CD4-positive, alpha-beta T cell (primary cell): ENCODE measurements at places on chromosomes 1 and 21.
A peak's percentile ranks its signal among the peaks of the same experiment; 100 is the strongest.

- no peak for DNase-seq
Observed at GRCh38 chr1:235270625-235271024, 57.4 kb downstream of the ARID4B start.

- DNase-seq, result no peak
Observed at GRCh38 chr1:155321639-155322503, 1.2 kb downstream of the RUSC1 start.

GRCh38 chr1:43177691-43178090, 5.6 kb downstream of the CFAP57 start:
- DNase-seq, result no peak

DNA sequence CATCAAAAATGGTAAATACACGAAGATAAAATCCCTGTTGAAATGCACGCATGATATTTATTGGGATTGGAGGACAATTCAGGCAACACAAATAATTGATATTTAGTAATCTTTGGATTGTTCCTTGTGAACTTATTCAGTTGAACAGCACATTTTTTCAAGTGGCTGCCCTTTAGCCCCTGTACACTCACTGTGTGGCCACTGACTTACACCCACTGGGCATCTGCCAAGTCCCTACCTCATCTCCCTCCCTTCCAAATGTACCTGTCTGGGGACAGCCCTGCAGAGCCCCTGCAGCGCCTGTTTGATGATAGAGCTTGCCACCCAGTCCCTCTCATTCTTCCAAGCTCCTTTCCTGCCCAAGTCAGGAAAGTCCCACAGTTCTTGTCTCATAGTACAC, 154.3 kb downstream of the GLUL start:
- no peak for DNase-seq

GRCh38 chr1:202272103-202272845, 69.5 kb downstream of the UBE2T start:
- DNase-seq, result no peak

GRCh38 chr1:154943649-154944400, 7.3 kb upstream of the PMVK start:
- peak; percentile 73 for DNase-seq

DNA sequence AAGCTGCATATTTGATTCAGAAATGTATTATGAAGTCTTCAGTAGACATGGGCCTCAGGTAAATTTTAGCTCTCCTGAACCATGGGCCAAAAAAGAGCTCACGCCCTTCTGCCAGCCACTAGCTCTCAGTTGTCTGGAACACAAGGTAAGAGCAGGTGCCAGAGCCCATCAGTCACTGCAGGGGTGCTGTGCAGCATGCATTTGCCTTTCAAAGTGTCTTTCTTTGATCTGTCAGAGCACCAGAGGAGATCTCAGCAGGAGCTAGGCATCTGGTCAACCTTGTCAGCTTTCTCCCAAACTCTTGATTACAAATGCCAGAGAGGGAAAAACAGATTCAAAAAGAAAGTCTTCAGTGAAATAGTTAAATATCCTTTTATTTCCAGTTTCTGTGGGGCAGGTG, 332.3 kb downstream of the COL11A1 start:
- no peak for DNase-seq

DNA sequence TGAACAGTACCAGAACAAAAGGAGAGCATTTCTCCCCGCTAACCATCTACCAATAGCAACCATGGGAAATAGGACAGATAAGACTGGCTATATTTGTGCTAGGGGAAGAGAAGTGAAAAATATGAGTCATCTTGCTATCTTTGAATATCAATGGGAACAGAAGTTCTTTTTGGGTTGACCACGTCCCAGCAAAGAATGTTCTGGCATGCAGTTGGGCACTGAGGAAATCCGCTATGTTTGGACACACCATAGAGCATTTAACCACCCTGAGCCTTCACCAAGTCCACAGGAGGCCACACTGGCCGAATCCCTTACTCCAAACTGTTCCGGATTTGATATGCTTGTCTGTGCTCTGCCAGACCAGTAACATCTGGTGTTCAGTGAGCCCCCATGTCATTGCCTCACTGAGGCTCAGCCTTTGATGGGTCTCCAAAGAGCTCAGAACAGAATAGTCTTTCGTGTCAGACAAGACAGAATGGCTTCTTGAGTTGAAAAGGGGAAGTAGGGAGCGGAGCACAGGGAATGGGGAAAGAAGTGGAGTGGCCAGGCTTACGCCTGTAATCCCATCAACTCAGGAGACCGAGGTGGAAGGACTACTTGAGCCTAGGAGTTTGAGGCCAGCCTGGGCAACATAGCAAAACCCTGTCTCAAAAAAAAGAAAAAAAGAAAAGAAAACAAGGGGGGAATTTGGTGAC, 81.4 kb downstream of the SMYD2 start:
- no peak for DNase-seq

DNA sequence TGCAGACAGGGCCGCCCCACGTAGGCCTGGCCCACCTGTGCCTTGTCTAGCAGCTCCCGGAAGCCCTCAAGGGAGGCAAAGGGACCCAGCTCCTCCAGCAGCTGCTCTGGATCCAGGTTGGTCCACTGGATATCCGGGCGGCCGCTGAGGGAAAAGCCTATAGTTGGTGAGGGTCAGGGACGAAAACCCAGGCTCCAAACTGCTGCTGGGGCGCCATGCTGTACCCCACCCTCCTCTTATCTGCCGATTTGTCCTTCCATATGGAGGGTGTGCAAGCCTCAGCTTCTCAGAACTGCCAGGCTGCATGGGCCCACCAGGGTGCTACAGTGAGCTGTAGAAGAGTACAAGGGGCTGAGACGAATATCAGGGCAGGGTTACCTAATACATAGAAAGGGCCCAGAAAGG, 12.2 kb downstream of the PTCH2 start:
- no peak for DNase-seq

- DNase-seq, result no peak
Observed at GRCh38 chr1:3852091-3852490, 4.9 kb downstream of the CEP104 start.

- DNase-seq, result no peak
Observed at GRCh38 chr1:62092110-62092509, 102.5 kb upstream of the L1TD1 start.

DNA sequence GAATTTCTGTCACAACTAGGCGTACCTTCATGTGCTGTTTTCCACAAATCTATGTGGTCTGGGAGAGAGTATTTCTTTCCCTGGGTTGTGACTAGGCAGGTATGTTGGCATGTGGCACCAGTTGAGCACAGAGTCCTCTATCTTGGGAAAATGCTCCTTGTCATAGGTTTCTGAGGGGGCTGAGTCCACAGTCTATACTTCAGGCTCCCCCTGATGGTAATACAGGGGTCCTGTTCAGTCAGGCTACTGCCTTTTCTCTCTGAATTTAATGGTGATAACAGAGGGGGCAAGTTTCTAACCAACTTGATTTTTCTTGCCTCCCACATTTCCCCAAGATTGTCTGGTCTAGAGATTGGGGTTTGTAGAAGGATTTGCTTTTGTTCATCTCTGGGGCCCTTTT, 35.8 kb downstream of the VANGL1 start:
- no peak for DNase-seq

DNA sequence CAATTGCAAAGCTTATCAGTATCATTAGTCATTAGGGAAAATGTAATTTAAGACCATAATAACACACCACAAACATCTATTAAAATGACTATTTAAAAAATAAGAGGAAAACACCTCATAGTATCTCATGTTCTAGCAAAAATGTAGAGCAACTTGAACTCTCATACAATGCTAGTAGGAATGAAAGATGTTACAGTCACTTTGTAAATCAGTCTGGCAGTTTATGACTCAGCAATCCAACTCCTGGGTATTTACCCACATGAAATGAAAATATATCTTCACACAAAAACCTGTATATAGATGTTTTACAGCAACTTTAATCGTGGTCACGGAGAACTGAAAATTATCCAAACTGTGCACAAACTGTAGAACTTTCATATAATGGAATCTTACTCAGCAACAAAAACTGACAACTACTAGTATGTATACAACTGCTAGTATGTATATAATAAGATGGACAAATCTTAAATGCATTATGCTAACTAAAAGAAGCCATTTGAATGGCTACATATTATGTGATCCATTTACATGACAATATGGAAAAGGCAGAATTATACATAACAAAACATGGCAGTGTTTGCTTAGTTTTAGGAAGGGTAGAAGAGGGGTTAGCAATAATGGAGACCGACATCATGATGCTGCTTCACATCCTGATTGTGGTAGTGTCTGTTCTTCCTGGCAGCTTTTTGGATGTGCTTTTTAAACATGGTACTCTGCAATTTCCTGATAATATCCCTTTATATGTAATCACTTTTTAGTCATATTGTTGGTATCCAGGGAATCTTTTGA, 267.0 kb downstream of the KCTD3 start:
- no peak for DNase-seq

DNA sequence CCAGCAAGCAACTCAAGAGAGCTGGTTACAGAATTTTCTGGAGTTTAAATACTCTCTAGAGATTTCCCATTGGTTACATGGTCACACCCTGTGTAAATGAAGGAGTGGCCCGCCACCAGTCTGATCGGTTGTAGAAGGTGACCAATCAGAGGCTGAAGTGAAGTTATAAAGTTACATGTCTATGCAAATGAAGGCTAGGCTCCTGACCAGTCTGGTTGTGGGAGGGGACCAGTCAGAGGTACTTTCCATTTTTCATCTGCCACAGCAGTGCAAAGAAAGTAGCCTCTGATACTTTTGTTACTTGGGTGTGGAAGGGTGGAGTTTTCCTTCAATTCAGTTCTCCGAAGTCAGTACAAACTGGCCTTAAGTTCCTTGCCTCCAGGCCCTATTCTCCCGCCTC, 273.7 kb downstream of the BARHL2 start:
- no peak for DNase-seq

DNA sequence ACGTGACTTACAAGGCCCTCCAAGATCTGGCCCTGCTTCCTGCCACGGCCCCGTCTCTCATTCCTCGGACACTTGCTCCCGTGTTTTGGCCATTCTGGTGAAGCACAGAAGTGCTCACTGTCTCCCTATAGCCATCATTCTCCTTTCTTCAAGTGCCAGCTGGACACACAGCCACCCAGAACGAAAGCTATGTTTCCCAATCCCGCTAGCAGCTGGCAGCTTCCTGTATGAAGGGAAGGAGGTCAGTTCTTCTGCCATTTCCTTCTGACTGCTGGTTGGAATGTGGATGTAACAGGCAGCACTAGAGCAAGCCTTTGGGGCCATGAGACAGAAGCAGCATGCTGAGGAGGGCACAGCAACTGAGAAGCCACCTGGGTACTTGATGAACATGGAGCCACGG, 82.8 kb downstream of the TGFBR3 start:
- peak; percentile 42 for DNase-seq

DNA sequence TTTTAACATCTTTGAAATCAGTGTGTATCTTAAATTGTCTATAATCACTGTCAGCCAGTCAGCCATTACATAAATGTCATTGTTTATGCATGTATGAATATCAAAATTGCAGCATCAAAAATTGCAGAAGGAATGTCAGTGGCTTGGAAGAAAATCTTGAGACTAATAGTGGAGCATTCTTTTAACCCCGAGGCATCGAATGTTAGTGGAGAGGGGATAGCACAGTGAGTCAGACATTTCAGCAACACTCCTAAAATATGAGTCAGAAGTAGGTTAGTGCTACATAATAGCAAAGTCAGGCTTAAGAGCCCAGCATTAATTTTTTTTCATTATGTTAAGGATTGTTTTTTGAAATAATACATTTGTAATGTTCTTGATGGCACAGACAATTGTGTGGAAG, 45.5 kb downstream of the SNRPE start:
- DNase-seq, result no peak

GRCh38 chr1:98205291-98206017, 284.6 kb upstream of the DPYD start:
- no peak for DNase-seq

DNA sequence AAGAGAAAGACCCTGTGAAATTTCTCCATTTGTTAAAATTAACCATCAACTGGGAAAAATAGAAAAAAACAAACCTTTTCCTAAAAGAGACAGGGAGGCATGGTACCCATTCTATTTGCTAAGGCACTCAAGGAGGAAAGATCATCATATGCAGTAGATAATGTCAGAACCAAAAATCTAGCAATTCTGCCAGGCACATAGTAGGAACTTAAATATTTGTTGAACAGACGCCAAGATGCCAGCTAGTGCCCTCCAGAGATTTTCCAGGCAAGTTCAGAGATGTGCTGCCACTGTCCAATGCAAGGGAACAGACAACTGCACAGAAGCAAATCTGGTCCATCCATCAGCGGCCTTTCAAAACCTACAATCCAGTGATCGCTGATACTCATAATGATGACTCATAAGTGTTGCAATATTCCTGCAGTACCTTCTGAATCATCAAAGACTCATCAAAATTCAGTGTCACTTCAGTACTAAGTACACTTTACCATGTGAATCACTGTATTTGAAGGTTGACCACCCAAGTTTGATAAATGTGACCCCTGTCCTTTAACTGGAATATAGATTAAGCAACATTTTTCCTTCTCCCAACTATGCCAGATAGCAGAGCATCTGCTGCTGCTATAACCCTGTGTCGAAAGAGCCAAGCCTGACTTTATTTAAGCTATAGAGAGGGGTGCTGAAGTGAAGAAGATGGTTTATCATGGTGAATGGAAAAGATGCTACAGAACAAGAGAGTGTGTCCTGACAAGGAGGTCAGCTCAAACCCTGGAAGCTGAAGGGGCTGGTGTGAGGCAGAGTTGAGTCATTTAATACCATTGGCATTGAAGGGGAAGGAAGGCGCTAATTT, 99.1 kb downstream of the MT1HL1 start:
- DNase-seq, result no peak

GRCh38 chr1:96945509-96946084, 224.0 kb downstream of the PTBP2 start:
- DNase-seq, result no peak

DNA sequence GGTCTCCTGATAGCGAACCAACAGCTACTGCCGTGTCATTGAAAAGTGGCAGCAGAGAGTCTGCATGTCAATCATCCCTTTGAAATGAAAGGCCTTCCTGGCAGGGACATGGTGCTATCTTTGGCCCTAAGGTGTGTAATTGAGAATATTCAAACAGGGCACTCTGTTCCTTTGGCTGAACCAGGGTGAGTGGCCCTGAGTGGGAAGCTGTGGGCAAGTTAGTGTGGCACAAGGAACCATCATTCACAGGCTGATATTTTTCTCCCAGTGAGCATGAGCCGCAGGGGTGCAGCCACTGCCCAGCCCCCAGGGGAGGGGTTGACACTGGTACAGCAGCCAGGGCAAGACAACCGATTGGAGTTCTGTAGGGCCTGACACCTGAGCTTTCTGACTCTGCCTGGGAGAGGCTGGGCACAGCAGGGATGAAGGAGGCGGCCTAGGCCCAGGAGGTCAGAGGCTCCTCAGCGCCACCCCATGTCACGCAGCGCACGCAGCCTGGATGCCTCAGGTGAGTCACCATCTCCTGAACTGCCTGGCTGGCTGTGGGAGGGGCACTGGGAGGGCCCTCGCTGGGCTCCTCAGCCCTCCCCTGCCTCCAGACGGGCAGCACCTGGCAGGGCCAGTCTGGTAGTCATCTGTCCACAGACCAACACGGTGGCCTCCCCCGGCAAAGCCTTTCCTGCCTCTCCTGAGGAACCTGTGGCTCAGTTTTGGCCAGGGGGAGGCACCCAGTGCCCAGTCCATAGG, 13.2 kb downstream of the QSOX1 start:
- no peak for DNase-seq

- DNase-seq, result no peak
Observed at GRCh38 chr1:81584398-81584797, 216.3 kb upstream of the ADGRL2 start.
